ENCODE measurements at places on chromosomes 5 and 9.

- DNase-seq: no peak
These were observed 124.4 kb downstream of the TENT4A start for GRCh38 chr5:6837519-6838110.

DNA sequence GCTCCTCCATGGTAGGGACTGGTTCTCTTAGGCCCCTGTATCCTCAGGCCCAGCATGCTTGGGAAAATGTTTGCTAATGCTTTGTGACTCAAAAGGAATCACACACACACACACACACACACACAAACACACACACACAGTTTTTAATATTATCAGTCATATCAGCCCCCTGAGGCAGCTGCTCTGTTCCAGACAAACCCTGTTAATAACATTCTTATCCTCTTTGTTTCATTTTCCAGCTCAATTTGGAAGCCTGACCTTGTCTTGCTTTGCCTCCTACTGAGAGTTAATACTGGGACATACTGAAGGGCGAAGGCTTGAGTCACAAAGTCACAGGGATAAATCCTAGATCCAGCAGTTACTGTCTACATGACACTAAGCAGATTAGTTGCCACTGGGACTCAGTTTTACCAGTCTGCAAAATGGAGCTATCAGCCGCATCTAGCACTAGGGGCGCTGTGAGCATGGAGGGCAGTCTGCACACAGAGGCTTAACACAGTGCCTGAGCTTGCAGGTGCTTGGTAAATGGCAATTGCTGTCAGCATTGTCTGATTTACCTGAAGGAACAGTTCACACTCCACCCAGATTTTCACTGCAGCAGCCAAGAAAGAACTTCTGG is 37.1 kb upstream of the KCNMB1 start:
- DNase-seq: peak; percentile 47

DNA sequence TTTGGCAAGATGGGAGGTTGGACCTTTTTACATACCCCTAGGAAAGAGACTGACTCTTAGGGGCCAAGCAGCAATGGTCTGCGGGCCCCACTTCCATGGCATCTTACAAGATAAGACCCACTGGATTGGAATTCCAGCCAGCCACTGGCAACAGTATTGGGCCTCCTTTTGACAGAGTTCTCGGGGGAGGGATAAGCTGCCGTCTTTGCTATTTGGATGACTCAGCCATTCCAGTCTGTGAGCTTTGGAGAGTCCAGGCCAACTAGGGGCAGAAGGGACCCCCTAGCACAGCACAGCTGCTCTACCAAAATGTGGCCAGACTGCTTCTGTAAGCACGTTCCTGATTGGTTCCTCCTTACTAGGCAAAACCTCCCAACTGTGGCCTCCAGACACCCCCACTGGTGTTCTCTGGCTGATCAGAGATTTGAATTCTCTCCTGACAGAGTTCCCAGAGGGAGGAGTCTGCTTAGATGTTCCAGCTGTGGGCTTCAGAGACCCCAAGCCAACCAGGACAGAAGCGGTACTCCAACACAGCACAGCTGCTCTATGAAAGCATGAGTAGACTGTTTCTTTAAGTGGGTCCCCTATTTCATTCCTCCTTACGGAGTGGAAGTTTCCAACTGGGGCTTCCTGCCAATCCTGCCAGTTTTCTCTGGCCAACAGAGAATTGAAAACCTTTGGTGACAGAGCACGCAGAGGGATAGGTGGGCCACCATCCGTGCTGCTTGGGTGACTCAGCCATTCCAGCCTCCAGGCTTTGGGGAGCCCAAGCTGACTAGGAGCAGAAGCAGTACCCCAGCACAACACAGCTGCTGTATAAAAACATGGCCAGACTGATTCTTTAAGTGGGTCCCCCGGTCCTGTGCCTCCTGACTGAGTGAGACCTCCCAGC is 672.1 kb upstream of the RIOK2 start:
- no peak for DNase-seq

DNA sequence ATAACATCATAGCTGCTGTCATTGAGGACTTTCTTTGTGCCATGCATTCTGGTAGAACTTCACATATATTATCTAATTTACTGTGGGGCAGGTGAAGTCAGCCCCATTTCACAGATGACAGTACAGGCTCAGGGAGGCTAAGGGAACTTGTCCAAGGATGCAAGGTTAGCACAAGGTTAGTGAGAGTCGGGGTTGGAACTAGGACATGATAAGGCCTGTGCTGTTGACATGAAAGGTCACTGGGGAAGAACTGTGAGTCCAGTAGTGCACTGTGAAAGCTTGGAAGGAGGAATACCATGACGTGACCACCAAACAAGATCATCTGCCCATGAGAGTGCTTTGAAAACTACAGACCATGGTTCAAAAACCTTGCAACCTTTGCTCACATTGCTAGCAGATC is 26.7 kb downstream of the FRMPD1 start:
- no peak for DNase-seq

- no peak for DNase-seq
These were observed 71.0 kb downstream of the INVS start for GRCh38 chr9:100170085-100170484.

DNA sequence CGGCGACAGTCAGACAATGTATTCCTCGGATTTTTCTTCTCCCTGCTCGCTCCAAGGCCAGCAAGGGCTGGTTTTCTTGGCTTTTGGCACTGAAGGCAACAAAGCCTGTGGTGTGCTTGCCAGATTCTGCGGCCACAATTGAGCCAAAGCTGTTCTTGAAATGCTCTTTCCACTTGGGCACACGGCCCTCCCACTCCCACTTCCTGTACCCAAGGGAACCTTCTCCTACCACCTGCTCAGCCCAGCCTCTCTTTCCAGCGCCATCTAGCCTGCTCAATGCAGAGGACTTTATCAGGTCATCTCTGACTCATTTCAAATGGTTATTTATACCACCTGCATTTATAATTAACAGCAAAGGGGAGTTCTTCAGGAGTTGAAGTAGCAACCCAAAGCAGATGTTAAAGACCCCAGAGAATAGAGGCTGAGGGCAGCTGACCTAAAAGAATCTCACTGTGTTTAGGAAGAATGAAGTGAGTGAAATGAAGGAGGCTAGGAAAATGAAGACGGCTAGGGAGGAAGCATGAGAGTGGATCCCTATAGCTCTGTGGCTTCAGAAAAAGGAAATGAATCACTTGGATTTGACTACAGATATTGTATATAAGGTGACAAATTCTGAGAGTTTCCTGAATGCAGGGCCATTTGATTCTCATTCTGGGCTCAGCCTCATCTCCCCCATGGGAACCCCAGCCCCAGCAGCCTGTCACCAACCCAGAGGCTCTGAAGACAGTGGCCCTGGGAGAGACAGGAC is 439.0 kb downstream of the ENC1 start:
- no peak for DNase-seq

Measured in muscle of back (tissue), 13 donors.